ENCODE measurements at places on chromosomes 1 and 21.

DNA sequence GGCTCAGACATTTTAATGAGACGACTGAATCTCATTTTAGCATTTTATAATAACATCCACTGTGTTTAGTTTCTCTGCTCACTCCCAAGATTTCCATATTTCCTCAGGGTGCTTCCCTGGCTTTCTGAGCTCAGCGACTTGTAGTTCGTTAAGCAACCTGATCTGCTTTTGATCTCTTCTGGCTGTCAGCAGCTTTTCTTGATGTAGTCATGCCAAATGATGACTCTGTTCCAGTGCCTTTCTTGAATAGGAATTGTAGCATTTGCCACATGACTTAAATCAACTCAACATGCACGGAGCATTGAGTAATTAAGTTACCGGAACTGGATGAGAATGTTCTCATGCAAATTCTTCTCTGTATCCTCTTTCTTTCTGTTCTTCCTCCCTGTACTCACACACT lies 246.1 kb downstream of the FMN2 start:
- DNase-seq: no peak

- DNase-seq: no peak
Measured at GRCh38 chr1:180909462-180909976, 3.2 kb upstream of the KIAA1614 start.

GRCh38 chr1:52907068-52907811 lies 14.3 kb downstream of the ECHDC2 start:
- no peak for DNase-seq

GRCh38 chr1:10185759-10186158 lies 24.6 kb upstream of the KIF1B start:
- DNase-seq: no peak

- no peak for DNase-seq
Measured at GRCh38 chr1:194710671-194711070, 1524.3 kb upstream of the B3GALT2 start.

DNA sequence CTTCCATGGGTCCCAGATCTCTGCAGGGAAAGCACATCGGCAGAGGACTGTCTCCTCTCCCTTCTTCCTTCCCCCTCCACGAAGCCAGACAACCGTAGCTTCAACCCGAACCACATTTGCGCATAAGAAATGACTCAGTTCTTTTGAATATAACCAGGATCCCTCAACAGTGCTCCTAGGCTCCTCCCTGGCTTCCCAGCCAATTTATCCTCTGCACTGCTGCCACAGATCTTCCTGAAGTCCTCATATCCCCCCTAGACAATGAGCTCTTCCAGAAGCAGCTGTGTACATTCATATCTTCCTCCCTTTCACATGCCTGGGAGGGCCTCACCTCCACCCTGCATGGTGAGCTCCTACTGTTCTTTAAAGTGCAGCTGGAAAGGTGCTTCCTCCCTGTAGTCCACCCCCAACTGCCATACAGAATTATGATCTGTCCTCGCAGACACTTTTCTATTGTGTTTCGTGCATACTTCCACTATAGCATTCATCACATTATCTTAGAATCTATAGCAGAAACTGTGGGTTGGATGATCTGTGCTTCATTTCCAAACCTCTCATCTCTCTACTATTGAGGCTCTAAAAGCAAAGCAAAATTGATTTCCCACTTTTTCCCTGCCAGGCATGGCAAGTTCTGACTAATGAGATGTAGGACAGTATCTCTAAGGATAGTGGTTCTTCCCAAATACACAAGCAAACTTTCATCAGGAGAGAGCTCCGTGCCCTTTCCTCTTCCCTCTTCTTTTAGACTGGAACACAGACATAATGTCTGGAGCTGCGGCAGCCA lies 179.3 kb upstream of the HMGB4 start:
- DNase-seq: no peak

Data from NCI-H748 treated with DMSO at 0.1 percent for 48 hours (cell line).